DMS79 (cell line): ENCODE measurements at places on chromosomes 12 and 14.

- DNase-seq: no peak
Measured at GRCh38 chr12:44157359-44157758, 321.5 kb downstream of the TMEM117 start.

DNA sequence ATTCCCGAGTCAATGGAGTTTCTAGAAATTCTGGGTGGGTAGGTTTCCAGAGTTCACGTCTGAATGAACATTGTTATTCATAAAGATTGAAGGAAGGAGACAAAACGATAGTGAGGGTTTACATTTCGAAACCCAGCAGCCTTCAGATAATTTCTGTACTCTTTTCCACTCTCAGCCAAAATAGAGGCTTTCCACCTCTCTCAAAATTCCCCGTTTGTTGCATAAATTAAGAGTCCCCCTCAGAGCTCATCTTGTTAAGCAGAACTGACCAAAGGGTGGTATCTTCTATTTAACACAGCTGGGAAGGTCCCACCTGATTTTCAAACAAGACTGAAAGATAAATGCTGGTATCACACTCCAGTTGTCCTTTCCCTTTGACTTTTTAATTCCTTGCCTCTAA is 21.5 kb upstream of the YARS2 start:
- no peak for DNase-seq

DNA sequence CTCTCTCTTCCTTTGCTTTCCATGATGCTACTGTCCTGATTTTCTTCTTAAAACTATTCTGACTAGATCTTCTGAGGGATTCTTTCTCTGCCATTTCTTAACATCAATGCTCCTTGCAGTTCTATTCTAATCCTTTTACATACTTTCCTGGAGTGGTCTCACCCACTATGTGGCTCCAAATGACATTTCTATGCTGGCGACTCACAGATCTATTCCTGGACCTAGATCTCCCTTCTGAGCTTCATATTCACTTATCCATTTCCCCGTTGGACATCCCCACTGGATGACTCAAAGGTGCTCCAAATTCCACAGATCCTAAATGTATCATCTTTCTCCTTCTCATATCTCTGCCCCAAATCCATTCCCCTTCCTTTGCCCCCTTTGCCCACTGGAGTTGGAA is 4.1 kb downstream of the TEP1 start:
- DNase-seq: no peak

DNA sequence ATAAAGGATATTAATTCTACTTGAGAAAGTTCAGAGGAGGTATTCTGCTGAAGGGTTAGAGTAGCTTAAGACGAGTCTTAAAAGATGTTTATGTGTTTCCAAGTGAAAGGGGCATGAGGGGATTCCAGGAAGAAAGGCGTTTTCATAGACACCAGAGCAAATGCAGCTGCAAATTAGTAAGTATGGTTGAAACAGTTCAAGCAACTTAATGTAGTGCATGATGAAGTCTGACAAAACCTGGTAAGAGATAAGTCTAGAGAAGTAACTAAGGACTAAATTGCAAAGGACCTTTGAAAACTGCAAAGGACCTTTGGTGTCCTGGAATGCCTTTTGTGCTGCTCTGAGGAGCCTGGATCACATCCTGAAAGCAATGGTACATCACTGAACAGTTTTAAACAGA is 11.5 kb downstream of the LUM start:
- DNase-seq: no peak

GRCh38 chr14:101960225-101960624 is 4.1 kb upstream of the DYNC1H1 start:
- DNase-seq: no peak

DNA sequence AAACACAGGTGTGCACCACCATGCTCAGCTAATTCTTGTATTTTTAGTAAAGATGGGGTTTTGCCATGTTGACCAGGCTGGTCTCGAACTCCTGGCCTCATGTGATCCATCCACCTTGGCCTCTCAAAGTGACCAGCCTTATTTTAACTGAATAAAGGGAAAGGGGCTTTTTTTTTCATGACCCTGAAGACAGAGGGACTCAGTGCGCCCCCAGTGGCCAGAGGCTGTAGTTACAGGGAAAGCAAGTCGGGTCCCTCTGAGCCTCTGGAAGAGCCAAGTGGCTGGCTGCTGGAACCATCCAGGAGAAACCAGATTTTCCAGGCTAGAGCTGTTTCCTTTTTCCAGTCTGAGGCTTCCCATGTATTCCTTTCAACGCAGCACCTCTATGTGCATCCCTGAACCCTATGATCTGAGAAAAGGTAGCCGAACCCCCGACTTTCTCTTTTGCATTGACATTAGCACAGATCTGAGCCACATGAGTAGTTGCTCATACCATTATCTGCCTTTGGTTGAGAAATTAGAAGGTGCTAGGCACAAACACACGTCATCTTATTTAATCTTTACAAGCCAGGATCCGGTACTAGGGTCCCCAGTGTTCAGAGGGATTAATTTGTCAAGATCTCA is 342.7 kb downstream of the CACNA1C start:
- DNase-seq: no peak

GRCh38 chr14:76946753-76947077 is 81.8 kb downstream of the IRF2BPL start:
- no peak for DNase-seq

GRCh38 chr12:84822525-84822924 is 90.1 kb downstream of the SLC6A15 start:
- DNase-seq: no peak
